Cerebellar cortex (tissue), 1 donor: ENCODE measurements at places on chromosomes 4 and X.
A peak's percentile ranks its signal among the peaks of the same experiment; 100 is the strongest.

- no peak for DNase-seq
Observed at GRCh38 chr4:125710766-125711165, 396.0 kb downstream of the FAT4 start.

GRCh38 chr4:16023776-16024408 is 59.9 kb downstream of the PROM1 start:
- DNase-seq = no peak

DNA sequence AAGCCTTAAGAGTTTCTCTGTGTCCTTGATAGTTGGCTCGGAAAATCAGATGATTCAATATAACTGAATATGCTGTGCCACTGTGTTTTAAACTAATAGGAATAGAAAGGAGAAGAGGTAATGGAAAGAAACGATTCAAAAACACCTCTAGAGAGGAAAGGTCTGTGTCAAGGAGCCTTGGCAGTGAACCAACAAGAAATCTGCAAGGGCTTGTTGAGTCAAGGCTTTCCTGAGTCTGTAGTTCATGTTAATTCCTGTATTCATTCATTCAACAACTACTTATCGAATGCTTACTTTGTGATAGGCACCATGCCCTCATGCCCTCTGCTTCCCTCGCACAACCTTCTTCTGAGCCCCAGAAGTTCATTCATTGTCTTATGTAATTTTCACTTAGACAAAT is 336.0 kb downstream of the PDHA2 start:
- DNase-seq = no peak

GRCh38 chr4:7877176-7877575 is 62.5 kb downstream of the AFAP1 start:
- DNase-seq = no peak

DNA sequence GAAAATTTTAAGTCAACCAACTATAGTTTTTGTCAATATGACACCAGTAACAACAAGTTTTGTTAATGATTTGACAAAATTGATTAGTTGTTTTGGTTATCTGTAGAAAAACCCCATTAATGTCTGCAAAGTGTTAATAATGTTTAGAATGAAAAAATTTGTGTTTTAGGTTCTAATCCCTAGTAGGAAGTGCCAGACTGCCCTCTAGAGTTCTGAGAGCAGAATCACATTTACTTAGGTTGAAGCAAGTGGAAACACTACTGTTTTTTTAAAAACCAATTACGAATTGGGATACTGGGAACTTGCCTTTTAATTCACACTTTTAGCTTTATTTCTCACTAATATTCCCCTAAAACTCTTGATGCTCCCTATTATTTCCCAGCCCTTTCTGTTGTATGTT is 101.1 kb upstream of the CYLC1 start:
- peak; percentile 7 for DNase-seq

- no peak for DNase-seq
Observed at GRCh38 chr4:2335729-2336101, 73.8 kb upstream of the MXD4 start.

- DNase-seq = peak; percentile 22
Observed at GRCh38 chr4:139266583-139267257, 13.3 kb downstream of the MGARP start.

DNA sequence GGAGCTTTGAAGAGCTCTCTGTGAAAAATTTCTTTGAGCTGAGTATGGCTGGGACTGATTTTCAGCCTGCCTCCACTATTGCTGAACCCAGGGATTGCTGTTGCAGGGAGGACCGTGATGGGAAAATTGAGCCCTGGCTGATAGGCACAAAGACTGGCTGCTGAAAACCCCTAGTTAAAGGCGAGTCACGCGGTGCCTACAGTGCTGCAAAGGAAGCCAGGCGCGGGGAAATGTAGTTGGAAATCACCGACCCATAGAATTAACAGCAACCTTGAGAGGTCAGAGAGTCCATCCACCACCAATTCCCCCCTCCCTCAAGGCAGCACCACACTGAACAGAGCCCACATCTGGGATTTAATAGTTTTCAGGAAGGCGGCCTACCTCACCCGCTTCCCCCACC is 26.0 kb downstream of the FRMD7 start:
- DNase-seq = no peak

DNA sequence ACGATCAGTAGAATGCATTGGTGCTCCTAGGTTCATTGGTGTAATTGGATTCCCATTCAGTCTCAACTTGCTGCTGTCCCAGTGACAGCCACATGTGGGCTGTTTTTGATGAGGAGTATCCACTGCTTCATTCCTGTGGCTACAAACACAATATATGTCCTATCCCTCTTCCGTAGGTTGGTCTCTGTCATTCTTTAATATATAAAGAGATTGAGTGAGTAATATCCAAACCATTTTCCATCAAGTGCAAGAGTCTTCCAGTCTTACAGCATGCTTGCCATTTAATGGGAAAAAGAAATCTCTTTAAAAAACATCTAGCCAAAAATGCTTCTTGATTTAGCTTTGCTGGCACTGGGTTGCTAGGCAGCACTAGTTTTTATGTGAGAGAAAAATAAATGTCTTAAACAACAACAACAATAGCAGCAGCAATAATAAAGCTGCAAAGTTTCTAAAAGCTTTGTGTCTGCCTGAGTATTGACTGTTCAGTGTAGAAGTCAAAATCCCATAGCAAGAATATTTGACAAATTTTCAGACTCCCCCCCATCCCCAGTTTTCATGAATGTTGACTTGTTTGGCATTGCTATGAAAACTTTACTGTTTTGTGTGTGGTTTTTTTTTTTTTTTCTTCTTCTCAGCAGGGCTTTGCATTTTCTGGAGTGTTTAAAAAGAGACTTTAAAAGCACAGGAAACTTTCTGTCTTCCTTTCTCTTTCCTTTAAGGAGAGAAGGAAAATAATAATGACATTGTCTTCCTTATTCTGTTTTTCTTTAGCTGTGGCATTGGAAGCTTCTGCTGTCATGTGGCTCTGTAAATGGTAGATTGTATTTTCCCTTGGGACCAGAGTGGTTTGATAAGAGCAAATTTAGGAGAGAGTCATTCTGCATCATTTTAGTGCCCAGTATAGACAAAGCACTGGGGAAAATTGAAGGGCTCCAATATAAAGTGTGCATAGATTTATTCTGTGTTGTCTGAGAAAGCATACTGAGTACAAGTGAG is 244.3 kb downstream of the ARHGAP10 start:
- DNase-seq = no peak

GRCh38 chr4:152065545-152065944 is 304.7 kb upstream of the GATB start:
- DNase-seq = no peak

DNA sequence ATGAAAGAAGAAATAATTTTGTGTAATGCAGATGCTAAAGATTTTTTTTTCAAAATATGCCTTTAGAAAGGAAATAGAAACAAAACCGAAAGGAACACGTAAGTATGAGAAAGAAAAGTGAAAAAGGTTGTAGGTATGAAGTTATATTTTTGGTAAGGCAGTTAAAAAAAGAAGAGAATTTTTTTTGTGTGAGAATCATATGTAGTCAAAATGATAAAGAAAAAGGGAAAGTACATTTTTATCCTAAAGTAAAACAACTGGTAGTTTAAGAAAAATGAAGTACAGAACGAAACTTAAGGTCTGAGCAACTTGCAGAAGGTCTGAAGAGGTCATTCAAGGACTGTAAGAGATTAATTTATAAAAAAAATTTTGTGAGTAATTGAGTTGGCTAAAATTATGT is 164.0 kb upstream of the TRAM1L1 start:
- DNase-seq = no peak

- no peak for DNase-seq
Observed at GRCh38 chr4:140944572-140944971, 188.4 kb upstream of the TBC1D9 start.

DNA sequence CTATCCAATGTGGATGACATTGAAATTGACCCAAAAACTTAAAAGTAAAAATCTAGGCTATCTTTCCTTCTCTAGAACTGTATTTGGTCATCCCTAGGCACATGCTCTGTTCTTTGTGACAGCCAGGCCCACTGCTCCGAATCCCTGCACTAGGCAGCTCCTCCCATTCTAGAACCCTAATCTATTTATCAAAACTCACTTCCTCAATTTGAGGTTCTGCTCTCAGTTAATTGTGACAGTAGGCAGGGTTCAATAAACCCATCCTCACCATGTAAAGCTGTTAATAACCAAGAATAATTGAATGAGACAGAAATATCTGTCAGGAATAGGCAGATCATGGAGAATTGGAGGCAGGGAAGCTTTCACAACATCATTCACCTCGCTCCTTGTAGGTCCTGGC is 51.9 kb upstream of the IRF2 start:
- DNase-seq = no peak

DNA sequence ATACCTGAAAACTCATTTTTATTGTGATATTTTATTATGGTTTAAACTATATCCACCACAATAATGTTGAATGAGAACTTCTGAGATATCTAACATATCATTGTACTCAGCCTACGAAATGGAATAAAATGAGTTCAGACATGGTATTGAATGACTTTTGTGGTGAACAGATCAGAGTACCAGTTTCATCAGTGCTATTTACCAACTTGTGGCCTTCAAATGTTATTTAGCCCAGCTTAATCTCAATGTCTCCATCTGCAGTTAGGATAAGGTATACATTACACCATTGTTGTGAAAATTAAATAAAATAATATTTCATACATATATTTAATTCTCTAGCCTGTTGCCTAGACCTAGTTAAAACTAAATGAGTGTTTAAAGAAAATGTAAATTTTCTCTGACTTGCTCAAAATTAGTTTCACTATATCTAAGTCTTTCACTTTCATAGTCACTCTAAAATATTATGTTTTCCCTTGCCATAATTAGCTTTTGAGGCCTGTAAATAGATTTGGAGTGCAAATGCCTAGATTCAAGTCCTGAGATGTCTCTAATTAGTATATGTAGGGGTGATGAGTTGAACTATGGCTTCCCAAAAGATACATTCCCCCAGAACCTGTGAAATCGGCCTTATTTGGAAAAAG is 594.2 kb downstream of the STPG2 start:
- DNase-seq = no peak
